Stimulated activated CD4-positive, alpha-beta T cell treated with anti-CD3 and anti-CD28 coated beads, Interleukin-1b, Interleukin-23, amount 100 ng/mL, for 1 hour (primary cell): ENCODE measurements at places on chromosomes 13 and 19.

DNA sequence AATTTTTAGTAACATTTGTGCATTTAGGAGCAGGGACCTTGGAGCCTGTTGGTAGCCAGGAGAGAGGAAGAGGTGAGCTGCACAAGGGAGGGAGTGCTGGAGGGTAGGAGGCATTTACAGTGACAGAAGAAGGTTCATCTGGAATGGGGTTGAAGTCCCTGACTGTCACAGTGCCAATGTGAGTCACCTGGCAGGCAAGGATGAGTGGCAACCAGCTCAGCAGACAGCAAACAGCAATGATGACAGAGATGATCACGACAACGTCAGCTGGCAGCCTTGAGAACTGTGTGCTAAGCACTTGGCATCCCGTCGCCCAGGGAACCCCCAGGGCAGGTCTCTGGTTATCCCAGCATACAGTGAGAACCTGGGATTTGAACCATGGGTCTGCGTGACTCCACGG is 2.6 kb downstream of the OR10H5 start:
- no peak for DNase-seq

GRCh38 chr19:14310055-14310454 is 71.2 kb upstream of the ADGRE5 start:
- no peak for DNase-seq

DNA sequence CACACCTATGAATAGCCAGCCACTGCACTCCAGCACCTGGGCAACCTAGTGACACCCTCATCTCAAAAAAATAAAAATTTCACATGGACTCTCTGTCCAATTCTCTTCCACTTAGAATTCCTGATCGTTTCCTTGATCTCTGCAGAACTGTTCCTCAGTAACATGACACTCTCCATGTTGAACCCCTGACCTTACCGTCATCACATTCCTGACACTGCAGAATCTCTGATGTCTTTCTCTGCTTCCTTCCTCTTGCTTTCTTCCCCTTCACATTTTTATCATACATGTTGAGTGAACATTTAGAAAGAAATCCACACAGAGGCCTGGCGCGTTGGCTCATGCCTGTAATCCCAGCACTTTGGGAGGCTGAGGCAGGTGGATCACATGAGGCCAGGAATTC is 15.0 kb downstream of the ZNF114 start:
- no peak for DNase-seq

DNA sequence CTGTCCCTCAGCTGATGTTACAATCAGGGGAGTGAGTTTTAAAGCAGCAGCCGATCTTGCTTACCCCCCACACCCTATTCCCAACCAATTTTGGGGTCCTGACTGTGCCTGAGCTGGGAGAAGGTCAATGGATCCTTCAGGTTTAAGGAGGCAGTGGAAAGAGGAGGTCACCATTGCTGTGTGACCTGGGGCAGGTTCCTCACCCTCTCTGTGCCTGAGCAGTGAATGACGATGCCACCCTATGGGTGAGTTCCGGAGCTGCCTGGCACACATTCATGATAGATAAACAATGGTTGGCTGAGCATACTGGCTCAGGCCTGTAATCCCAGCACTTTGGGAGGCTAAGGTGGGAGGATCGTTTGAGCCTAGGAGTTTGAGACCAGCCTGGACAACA is 20.3 kb upstream of the JUND start:
- no peak for DNase-seq

GRCh38 chr13:73138638-73139491 is 80.1 kb downstream of the KLF5 start:
- no peak for DNase-seq

GRCh38 chr19:14763497-14764145 is 14.7 kb downstream of the ADGRE2 start:
- no peak for DNase-seq

GRCh38 chr19:49436381-49437017 is 4.8 kb downstream of the SLC17A7 start:
- DNase-seq: no peak

DNA sequence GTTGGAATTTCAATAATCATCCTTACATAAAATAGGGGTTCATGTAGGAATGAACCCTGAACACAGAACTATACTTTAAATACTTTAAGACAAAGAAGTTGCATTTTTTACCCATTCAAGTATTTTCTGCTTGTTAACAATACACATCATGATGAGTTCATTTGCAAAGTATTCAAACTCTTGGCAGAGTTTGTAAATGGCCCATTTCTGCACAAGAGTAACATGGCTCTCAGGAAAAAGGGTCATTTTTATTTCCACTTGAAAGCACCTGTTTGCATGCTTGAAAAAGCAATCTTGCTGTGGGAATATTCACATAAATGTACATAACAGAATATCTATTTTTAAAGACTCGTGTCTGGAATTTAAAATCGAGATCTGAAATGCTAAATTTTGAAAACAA is 18.1 kb downstream of the ESD start:
- no peak for DNase-seq

DNA sequence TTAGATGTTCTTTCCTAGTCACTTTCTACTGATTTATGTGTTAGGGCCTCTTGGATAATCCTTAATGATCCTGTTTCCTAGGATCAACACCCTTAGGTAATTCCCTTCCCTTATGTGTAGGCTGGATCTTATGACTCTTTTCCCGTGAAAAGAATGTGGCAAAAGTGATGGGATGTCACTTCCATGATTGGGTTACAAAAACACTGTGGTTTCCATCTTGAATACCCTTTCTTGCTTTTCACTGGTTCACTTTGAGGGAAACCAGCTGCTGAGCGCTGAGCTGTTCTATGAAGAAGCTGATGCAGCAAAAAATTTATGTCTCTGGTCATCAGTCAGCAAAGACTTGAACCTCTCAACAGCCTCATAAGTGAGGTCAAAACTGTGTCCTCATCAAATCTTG is 609.4 kb downstream of the OLFM4 start:
- DNase-seq: no peak

- DNase-seq: no peak
Measured at GRCh38 chr13:100658363-100658762, 16.2 kb downstream of the TMTC4 start.

DNA sequence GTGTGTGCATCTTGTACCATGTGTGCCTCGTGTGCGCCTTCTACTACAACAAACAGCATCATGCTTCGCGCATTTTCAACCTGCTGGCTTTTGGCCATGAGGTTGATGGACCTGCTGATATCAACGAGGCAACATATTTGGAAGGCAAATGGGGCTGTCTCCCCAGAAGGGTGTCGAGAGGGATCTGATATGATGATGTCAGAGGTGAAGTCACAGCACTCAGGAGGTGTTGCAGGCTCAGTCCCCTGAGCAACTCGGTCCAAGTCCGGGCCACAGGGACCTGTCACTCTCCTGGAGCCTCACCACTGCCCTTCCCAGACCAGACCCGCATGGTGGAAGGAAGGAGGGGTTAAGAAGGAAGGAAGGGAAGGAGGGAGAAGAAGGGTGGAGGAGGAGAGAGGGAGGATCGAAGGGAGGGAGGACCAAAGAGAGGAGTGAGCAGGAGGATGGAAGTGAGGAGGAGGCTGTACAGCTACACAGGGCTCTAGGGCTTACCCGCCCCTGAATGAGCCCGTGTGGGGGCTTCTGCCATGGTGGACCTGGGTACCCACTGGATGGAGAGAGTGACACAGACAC is 6.7 kb upstream of the C13orf46 start:
- DNase-seq: no peak

GRCh38 chr13:52651897-52652195 is 790 bp upstream of the SUGT1 start:
- no peak for DNase-seq

- DNase-seq: no peak
Measured at GRCh38 chr13:23609414-23609760, 39.2 kb downstream of the TNFRSF19 start.

- DNase-seq: peak; percentile 0
Measured at GRCh38 chr19:15812060-15812722, 3.3 kb downstream of the OR10H1 start.

DNA sequence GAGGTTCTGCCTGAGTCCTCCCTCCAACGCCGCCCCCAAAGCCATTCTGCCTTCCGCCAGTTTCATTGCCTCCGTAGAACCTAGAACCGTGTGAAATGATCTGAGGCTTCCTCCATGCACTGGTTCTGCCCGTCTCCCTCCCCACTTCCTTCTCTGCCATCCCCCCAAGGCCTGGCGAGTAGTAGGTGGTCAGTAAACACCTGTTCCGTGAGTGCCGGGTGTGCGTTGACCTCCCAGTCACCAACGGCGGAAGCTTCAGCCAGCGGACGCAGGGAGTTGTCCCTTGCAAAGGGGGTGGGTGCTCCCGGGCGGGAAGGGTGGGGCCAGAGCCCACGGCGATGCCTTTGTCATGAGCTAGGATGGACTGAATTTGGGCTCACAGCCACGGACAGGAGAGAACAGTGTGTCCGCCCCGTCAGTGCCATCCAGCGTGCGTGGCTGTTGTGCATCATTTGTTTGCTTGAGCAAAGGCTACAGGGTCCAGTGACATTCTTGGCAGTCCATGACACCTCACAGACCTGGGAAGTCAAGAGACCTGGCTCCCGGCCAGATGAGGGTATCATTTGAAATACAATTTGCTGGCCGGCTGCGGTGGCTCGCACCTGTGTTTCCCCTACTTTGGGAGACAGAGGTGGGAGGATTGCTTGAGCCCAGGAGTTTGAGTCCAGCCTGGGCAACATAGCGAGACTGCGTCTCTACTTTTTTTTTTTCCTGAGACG is 43.1 kb downstream of the NFIC start:
- DNase-seq: no peak

- DNase-seq: no peak
Measured at GRCh38 chr19:46022431-46023310, at the start of gene PGLYRP1. Gene PGLYRP1, minus strand, starts transcription at chr19:46023053. Its CDS starts 32 bp downstream, at chr19:46023021.

GRCh38 chr13:90760639-90761038 is 586.8 kb upstream of the MIR17HG start:
- no peak for DNase-seq

GRCh38 chr13:79374578-79374977 is 31.5 kb downstream of the RBM26 start:
- no peak for DNase-seq

GRCh38 chr19:58543826-58544590 is at the start of gene TRIM28:
Gene TRIM28, plus strand, starts transcription at chr19:58544064. Its CDS starts 694 bp downstream, at chr19:58544758.
- DNase-seq: peak; percentile 100

DNA sequence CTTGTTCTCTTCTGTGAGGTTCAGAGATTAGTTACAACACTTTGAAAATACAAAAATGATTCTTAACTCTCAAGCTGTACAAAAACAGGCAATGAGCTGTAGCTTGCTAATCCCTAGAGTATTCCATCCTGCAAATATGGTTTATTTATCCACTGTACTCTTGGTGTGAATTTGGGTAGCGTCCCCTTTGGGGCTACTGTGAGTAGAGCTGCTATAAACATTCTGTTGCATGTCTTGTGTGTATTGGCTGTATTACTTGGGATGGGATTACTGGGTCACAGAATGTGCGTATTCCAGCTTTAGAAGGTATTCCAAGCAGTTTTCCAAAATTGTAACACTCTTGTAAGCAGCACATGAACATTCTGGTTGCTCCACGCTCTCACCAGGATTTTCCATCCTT is 33.5 kb downstream of the GPR12 start:
- no peak for DNase-seq

GRCh38 chr19:18446811-18447359 is 9.0 kb upstream of the ISYNA1 start:
- DNase-seq: no peak

- no peak for DNase-seq
Measured at GRCh38 chr13:72651144-72651543, 76.3 kb downstream of the MZT1 start.

GRCh38 chr19:56508290-56508778 is 679 bp downstream of the ZNF471 start:
- DNase-seq: no peak

DNA sequence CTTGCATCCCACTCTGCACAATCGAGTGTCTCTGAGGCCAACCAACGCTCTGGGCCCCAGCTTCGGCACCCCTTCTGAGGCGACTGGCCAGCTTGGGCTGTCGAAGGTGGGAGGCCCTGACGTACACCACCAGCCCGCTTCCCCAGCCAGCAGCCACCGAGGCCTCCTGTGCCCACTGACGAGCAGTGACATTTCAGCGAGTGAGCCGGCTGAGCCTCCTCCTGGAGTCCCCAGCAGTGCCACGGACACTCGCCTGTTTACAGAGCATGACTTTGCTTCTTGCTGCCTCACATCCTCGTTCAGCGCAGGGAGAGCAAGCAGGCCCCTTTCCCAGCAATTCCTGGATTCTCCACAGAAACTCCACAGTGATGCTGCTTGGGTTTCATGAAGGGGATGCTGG is 240.2 kb upstream of the MAB21L1 start:
- no peak for DNase-seq

- DNase-seq: no peak
Measured at GRCh38 chr19:33486407-33486806, 35.2 kb downstream of the PEPD start.

GRCh38 chr13:49936968-49937273 is 781 bp upstream of the SPRYD7 start:
- no peak for DNase-seq

DNA sequence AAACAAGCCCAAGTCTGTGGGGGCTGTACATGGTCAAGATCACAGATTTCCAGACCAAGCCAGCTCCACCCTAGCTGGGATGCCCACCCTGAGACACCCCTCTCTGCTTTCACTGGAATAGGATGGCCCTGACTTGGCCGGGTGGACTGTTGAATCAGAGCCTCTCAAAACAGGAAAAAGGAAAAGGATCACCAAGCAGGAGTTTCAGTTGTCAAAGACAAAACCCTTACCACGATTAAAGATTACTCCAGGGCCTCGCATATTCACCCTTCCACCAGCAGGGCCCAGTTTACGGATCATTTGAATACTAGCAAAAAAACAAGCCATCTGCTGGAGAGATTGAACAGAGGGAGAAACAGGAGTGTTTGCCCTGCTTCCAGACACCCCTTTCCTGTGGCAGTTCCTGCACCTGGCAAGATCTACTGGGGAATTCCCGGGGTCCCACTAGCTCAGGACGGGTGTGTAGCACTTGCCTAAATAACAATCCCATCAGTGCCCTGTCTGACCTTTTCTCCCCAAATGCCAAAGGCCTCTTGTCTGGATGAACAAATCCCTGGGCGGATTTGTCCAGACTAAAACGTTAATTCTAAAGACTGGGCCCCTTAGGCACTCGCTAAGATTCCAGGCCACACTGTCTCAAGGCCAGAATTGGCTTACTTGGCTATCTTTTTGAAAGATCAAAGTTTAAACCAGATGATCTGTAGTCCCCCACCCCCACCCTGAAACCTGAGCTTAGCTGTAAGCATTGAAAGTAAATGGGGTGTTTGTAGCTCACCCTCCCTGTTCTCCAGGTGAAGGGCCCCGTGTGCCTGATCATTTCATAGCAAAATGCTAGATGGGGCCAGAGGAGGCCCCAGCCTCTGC is 38.4 kb downstream of the ACTN4 start:
- no peak for DNase-seq

DNA sequence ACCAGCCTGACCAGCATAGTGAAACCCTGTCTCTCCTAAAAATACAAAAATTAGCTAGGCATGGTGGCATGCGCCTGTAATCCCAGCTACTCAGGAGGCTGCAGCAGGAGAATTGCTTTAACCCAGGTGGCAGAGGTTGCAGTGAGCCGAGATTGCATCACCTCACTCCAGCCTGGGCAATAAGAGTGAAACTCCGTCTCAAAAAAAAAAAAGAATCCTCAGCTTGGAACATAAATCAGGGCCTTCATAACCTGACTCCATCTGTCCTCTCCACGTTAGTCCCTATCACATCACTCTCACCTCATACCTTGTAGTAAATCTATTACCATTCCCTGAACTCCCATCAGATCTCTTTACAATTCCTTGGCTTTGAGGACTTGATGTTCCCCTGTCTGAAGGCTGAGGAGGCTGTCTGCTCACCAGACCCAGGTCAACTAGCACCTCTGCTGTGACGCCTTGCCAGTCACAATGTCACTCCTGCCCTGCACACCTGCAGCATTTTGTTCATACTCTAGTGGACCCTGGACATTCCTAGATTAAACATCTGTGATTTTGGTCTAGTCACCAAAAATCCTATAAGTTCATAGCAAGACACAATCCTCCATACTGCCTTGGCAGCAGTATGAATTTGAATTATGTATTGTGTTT is 15.9 kb downstream of the LHFPL6 start:
- no peak for DNase-seq
